ENCODE measurements at places on chromosomes 5 and 9.

DNA sequence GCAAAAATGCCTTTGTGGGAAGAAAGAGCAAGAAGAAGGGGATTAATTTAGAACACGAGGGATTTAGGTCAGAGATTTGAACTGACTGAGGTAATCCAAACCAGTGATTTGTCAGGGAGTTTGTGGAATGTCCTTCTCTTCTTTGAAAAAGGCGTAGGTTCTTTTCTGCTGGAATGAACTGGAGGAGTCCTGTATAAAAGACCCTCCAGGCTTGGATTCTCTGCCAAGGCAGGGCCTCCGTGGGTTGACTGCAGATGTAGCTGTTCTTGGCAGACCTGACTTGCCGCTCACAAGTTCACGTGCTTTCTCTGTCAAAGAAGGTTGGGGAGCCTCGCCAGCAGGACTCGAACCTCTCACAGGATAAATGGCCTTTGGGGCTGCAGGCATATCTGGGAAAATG, 62.8 kb upstream of the STC2 start:
- no peak for DNase-seq

- no peak for DNase-seq
Measured at GRCh38 chr9:92671323-92671722, 1.4 kb upstream of the IPPK start.

DNA sequence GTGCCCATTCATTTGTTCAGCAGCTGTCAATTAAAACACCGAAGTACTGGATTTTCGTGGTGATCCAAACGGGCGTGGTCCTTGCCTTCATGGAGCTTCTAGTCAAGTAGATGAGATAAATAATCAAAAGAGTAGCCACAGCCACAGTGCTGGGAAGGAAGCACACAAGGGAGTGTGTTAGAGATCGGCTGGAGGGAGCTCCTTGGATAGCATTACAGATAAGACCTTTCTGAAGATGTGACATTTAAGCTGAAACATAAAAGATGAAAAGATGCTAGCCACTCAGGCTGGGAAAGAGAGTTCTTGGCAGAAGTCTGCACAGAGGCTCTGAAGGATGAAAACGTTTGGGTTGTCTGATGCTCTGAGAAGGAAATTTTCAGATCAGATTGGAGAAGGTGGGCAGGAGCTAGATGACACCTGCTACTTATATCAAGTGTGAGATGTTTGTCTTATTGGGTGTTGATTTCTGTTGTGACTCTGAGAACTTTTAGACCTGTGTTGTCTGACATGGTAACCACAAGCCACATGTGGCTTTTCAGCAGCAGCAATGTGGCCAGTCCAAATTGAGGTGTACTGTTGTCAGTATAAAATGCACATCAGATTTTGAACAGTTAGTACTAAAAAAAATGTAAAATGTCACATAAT, 123.9 kb downstream of the TLE4 start:
- no peak for DNase-seq

GRCh38 chr5:171441246-171441791, 21.9 kb downstream of the FGF18 start:
- no peak for DNase-seq

DNA sequence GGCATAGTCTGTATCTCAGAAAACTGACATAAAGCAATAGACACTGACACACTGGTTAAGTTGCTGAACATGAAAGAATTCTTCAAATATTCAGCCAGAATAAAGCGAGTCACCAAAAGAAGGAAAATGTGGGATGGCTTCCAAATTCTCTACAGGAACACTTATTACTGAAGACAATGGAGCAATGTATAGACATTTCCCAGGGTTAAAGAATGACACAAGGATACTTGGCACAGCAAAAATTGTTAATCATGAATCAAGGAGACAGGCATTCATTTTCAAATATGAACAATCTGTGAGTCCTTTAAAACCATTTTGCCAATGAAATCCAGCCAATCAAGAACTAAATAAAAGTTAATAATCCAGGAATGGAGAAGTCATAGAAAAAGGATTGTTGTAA, 92.5 kb downstream of the MTX3 start:
- no peak for DNase-seq

DNA sequence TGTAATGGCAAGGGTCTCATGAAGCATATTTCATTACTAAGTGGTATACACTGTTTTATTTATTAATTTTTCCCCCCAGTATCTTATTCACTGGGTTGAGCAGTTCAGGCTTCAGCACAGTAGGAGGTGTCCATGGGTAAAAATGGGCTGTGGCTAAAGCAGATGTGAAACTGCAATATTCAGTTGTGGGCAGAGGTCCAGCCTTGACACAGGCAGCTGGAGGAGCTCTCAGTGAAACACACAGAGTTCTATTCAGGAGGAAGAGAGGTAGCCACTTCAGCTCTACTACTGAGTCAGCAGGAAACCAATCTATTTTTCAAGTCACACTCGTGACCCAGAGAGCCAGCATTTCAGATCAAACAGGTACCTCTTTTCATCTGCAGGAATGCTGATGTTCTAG, 418.3 kb downstream of the CDH10 start:
- no peak for DNase-seq

DNA sequence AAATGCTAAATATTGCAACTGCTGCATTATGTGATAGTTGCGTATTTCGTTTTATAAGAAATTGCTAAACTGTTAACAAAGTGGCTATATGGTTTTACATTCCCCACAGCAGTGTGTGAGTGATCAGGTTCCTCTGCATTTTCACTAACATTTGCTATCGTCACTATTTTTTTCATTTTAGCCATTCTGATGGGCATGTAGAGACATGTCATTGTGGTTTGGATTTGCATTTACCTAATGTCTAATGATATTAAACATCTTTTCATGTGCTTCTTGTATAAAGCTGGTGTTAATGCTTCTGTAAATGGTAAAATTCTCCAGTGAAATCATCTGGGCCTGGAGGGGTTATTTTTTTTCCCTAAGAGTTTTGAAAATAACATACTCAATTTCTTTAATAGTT, 61.6 kb downstream of the ERCC6L2 start:
- no peak for DNase-seq

DNA sequence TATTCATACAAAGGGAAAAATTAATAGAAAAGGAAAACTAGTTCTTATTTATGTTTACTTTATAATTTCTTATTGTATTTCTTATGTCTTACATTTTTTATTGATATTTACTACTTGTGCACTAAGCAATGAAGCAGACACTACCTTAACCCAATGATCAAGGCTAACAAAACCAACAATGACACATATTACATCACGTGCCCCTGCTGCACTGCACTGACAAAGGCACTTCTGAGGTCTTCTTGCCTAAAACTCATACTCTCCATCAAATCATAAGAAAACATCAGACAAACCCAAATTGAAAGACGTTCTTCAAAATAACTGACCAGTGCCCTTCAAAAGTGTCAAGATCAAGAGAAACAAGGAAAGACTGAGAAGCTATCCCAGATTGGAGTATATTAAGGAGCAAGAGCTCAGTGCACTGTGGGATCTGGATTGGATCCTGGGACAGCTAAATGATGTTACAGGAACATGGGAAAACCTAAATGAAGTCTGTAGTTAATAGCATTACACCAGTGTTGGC, 230.9 kb downstream of the AUH start:
- DNase-seq = no peak

GRCh38 chr9:115006660-115007059, 76.3 kb upstream of the TNFSF8 start:
- DNase-seq = no peak

DNA sequence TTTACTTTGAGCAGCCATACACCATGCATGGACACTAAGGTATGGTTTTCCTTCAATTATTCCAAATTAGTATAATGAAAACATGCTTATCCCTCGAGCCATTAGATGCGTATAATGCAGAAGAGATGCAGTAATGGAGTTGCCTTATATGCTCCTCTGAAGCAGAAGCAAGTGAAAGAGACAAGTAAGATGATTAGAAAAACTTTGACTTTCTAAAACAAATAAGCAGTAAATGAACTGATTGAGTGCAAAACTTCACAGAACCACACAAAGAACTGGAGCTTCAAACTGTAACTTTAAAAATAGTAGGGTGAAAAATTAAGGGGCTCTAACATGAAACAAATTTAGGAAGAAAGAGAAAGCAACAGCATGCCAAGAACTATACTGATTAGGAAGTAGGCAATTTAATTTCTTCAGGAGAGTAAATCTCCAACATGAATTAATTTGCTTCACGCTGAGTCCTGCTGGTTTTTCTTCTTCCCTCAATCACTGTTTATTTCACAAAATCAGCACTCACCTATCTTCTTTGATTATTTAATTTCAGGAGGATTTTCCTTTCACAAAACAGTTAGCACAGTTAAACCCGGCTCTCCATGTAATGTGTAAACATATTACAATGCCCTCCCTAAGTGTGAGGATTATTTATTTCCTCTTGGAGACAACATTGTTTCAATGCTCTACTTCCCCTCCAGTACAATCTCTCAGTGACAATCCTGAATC, 90.3 kb upstream of the PAM start:
- DNase-seq = no peak

DNA sequence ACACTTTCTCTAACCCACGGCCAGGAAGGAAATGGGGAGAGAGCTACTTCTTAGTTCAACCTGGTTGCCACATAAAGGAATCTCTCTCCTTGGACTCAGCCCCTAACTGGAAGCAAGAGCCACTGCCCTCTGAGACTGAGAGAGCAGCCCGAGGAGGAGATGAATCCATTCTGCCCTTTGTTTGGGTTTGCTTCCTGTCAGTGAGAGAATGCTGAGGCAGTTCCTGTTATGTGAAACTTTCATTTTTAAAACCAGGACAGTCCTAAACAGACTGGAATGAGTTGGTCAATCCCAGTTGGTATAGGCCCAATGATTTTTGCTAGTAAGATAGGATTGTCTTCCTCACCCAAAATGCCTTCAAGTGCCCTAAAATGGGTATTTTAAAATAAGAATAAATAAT, 205.1 kb downstream of the NTRK2 start:
- no peak for DNase-seq

DNA sequence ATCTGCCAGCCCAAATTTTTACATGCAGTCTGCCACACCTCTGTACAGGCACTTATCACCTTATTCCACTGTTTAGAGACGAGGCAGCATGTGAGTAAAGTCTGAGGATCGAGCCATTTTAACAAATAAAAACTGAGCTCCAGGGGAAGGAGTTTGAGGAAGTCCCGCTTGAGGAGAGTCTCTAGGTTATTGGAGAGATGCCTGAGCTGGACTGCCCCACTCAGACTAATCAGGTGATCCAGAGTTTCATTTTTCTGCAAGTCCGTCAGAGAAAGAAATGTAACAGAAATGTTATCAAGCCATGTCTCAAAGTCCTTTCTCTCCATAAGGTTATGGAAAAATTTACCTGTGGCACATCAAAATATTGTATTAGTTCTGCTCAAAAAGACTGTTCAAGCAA, 5.3 kb downstream of the FBXW2 start:
- DNase-seq = no peak

DNA sequence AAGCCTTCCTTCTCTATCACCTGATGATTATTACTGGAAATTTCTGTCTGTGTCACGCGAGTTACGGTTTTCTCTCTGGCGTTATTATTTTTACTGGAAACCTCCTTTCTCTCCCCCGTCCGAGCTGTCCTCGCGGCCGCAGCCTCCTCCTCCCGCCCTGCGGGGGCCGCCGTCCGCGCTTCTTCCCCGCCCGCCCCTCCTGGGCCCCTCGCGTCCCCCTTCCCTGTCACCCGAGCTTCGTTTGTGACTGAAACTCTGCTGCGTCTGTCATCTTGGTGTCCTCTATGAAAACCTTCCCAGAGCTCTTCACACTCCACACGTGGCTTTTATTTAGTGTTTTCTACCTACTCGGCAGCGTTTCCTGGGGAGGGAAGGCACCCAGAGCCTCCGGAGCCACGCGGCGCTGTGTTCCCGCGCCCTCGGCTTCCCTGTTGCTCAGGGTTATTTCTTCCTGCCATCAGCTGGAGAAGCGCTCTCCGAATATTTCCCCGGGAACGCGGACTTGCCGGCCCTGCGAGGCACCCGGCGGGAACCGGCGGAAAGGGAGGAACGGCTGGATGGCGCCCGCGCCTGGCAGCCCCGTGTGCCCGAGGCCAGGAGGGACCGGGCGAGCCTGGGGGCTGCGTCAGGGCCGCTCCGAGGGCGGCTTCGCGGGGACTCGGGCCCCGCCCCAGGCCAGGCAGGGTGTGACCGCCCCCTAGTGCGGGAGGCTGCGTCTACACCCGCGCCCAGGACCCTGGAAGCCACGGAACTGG, 33.9 kb downstream of the TRIP13 start:
- no peak for DNase-seq

- no peak for DNase-seq
Measured at GRCh38 chr9:133935328-133936005, 56.7 kb downstream of the VAV2 start.

DNA sequence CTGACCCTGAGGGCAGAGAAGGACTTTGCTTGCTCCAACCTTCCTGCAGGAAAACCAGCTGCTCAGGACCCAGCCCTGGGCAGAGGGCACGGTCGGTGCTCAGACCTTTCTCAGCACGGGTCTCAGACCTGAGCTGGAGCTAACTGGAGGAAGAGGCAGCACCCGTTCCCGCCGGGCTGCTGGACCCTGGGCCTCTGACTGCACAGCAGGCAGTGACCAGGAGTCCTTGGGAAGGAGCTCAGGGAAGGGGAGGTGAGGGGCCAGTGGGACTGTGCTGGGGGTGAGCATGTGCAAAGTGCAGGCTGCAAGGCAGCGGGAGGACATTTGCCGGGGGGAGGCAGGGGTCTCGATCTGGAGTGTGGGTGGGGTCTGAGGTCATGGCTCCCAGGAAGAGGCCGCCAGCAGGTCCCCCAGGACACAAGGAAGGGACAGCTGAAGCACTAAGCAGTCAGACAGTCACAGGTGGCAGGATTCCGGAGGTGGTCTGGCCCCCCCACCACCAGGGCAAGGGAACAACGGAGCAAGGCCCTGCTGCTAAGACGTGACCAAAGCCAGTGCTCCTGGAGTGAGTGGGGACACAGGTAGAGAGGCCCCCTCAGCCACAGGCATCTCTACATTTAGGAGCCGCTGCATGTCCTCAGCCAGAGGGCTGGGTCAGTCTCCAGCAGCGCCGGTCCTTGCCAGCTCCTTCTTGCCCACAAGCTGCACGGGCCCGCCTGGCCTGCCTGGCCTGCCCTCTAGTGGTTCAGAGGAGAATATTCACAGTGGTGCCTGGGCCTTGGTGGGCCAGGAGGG, 4.8 kb upstream of the DPM2 start:
- DNase-seq = no peak

- no peak for DNase-seq
Measured at GRCh38 chr9:131276094-131276888, at the start of gene FAM78A. Gene FAM78A (minus strand): TSS chr9:131276510. CDS start chr9:131276179, 331 bp downstream.

GRCh38 chr9:134071149-134071548, 3.3 kb upstream of the BRD3 start:
- no peak for DNase-seq

- DNase-seq = no peak
Measured at GRCh38 chr9:98942906-98943681, 613 bp upstream of the COL15A1 start.

GRCh38 chr9:127776195-127776923, 2.1 kb downstream of the SH2D3C start:
- no peak for DNase-seq

DNA sequence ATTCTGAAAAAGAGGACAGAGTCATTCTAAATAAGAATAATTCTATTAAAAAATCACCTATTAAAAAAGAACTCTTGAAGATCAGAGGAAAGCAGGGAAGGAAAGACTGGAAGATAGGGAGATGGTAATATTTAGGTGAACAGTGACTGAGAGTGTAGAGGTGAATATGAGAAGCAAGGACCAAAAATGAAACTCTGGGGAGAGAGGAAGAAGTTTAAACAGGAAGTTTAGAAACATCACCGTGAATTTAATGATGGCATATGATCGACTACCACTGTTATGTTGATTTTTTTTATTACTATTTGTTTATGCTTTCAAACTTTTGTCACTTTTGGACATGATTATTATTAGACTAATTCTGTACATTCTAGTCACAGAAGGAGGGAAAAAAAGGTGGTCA, 1.7 kb upstream of the SPINK6 start:
- DNase-seq = no peak

Measured in cortex of kidney (tissue), 1 donor.